ENCODE measurements at places on chromosomes 2 and 18.

DNA sequence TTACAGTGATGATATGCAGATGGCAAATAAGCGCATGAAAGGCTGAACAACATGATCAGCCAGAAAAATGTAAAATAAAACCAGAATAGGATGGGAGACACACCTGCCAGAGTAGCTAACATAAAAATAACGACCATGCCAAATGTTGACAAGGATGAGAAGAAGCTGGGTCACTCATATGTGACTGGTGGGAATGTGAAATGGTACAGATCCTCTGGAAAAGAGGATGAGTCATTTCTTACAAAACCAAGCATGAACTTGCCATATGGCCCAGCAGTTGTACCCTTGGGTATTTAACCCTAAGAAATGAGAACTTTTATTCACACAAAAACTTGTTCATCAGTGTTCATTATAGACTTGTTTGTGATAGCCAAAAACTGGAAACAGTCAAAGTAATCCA lies 143.8 kb downstream of the SH3BP4 start:
- no peak for DNase-seq

GRCh38 chr18:7590826-7591560 lies 23.9 kb downstream of the PTPRM start:
- DNase-seq, result no peak

- no peak for DNase-seq
Observed at GRCh38 chr2:239239607-239240413, 161.0 kb downstream of the HDAC4 start.

GRCh38 chr2:209121691-209122090 lies 302.2 kb upstream of the MAP2 start:
- DNase-seq, result no peak

DNA sequence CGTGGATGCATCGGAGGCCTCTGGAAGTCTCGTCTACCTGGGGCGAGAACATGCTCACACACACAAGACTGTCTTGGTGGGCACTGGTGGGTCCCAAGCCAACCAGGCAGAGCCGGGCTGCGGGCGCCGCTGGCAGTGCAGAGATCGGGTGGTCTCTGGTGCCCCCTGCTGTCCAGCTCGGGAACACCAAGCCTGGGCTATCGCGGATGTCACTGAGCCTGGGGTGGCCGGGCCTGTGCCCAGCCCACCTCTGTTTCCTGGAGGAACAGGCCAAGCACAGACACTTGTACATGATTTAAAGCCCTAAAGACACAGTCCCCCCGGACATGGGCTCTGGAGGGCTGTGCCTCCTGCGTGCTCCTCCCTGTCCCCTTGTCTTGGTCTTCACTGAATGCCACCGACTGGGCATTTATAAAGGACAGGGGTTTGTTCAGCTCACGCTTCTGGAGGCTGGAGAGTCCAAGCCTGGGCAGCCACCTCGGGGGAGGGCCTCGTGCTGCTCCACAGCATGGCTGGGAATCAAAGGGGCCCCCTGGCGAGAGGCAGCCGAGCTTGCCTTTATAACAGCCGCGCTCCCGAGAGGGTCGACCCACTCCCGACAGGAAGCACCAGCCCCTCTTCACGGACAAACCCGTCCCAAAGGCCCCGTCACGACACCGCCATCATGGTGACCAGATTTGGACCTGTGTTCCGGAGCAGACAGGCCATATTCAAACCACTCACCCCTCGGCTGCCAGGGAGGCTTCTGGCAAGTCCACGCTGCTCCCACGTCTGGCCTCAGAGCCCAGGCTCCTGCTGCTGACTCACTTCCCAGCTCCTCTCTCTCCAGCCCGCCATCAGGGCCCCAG lies 3.6 kb upstream of the OTOS start:
- peak; percentile 77 for DNase-seq

DNA sequence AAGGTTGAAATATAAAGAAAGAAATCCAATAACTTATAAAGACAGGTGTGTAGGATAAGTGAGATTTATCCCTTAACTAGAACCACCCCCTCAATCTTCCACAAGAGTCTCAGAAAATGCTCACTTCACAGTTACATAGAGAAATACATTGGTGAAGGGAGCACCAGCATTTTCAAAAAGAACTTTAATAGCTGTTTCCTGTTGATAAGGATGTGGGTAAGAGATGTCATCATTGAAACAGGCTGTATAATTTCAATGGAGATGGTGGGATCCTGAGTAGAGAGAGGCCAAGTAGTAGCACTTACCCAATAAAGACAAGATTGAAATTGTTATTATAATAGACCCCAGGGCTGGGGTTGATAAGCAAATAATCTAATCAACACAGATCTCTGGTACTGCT lies 162.2 kb upstream of the TACR1 start:
- no peak for DNase-seq

- DNase-seq, result no peak
Observed at GRCh38 chr2:160574468-160575140, 81.0 kb upstream of the RBMS1 start.

DNA sequence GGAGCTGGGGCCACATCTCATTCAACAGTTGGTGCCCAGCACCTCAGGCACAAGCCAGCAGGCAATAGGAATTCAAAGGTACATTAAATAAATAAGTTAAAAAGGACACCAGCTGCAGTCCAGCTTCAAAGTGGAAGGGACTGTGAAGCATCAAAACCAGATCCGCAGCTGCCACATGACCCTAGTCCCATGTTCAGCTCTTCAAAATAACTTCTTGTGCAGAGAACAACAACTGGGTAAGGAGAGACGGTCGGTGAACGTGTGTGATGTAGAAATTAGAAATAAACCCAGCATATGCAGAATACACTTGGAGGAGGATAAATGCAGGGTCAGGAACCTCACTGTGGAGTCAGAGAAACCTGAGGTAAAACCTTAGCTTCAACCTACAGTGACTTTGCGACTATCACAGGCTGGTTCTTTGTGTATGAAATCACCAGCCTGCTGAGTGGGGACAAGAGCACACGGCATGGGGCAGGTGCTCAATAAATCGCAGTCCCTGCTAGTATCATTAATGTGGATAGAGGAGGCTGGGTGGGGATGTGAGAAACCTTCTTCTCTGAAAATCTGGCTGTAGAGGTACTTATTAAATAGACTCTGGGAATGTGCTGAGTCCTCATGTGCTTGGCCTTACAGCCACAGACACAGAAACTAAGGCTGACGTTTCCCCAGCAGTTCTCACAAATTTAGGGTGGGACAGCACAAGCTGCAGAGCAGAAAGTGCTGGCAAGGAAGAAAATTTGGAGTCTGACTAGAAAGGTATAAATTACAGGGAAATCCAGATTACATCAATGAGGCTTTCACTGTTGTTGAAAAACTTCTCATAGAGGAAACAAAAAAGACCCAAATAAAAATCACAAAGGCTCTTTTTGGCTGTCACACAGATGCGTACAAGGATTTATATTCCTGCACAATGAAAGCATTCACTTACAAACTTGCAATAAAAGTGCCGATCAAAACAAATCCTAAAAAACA lies 20.7 kb downstream of the FBXO15 start:
- DNase-seq, result no peak

GRCh38 chr2:165499131-165499530 lies 29.6 kb downstream of the CSRNP3 start:
- no peak for DNase-seq

DNA sequence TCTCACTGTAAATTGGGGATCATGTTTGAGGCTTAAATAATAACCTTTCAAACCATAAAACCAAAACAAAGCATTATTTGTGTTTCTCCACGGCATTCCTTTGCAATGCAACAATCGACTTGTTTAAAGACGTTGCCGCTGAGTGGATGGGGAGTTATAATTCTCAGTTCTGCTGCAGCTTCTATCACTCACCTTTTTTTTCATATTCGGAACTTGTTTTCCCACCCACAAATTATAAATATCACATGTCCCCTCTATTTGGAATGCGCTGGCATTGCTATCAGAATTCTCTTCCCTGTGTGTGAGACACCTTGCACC lies 372.8 kb upstream of the SMIM21 start:
- DNase-seq, result no peak

DNA sequence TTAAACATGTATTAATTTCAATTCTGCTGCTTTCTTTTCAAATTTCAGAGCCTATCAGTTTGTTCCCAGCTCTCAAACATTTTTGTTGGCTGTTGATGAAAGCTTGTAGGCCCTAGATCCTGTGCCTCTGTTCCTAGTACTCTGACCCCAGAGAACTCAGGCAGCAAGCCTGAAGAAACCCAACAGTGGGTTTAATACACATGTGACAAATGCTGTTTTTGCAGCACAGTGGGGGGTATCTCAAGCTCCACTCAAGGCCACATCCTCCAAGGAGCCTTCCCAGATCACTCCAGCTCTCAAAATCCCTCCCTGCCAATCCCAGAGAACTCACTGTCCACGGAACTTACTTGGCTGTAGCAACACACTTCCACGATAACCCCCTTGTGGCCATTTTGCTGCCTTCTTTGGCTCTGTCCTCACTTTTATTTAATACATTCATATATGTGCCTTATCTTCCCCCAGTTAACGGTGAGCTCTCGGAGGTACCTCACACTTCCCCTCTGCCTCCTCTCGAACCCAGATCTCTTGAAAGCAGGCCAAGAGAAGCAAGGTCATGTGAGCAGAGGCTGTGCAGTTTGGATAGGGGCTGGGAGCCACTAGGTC lies 122.4 kb downstream of the TNS1 start:
- DNase-seq, result no peak

DNA sequence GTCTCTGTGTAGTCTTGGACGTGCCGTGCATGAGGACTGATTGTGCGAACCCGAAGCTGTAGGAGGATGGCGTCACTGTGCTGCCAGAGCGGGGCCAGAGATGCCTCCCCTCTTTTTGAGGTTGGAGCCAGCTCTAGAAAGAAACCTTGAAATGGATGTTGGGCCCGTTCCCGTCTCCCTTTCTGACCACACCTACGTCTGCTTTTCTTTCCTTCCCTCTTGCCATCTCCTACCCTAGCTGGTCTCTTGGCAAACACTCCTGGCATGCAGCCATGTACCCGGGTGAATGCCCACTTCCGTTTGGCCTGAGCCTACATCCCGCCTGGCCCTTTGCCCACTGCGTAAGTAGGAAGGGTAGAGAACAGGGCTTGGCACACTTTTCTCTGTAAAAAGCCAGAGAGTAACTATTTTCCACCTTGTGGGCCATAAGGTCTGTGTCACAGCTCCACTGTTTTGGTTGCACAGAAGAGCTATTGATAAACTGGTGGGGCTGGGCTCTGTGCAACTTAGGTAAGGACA lies 37.4 kb downstream of the SH3BP4 start:
- no peak for DNase-seq

DNA sequence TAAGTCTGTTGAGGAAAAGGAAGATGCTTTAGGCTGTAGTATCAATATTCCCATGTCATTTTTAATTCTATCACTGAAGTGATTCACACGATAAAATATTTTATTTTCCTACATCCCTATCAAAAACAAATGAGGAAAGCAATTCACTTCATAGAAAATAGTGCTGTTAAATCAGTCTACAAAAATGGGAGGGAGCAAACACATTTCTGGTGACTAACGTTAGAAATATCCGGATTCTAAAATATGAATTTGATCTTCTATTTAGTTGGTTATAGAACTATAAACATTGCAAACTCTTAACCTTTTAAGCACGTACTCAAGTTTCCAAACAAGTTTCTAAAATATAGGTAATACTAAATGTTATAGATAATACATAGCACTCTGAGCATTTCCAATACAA lies 20.8 kb downstream of the ATF2 start:
- DNase-seq, result no peak

DNA sequence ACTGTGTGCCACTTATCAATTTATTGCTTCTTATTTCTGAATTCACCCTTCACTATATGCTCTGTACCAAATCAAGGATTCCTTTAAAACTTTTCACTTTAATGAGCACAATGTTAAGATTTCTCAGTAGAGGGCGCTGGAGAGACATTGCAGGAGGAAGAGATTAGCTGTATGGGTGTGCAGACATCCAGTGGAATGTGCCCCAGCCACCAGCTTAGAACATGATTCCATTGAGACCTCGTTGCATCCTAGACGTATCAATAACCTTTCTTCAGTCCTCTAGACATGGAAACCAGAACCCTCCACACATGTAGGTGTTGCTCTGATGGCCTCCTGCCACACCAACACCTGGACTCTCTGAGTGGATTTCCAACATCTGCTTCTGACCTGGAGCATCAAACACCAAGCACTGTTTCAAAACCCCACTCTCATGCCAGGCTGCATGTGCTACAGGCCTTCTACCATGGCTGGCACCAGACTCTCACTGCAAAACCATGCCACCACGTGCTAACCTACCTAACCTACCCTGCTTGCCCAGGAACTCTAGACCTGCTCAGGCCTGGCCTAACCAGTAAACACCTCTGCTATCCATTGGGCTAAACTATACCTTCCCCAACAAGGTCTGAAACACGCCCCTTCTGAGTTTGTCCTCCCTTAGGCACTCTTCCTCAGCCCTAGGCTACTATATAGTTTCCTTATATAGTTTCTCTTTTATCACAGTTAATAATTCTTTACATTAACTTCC lies 633.2 kb upstream of the PKDCC start:
- no peak for DNase-seq

GRCh38 chr2:55011831-55012671 lies 38.2 kb downstream of the RTN4 start:
- no peak for DNase-seq

- no peak for DNase-seq
Observed at GRCh38 chr2:69304656-69305055, 82.4 kb downstream of the GFPT1 start.

GRCh38 chr2:119482481-119483394 lies 41.5 kb downstream of the SCTR start:
- DNase-seq, result no peak

DNA sequence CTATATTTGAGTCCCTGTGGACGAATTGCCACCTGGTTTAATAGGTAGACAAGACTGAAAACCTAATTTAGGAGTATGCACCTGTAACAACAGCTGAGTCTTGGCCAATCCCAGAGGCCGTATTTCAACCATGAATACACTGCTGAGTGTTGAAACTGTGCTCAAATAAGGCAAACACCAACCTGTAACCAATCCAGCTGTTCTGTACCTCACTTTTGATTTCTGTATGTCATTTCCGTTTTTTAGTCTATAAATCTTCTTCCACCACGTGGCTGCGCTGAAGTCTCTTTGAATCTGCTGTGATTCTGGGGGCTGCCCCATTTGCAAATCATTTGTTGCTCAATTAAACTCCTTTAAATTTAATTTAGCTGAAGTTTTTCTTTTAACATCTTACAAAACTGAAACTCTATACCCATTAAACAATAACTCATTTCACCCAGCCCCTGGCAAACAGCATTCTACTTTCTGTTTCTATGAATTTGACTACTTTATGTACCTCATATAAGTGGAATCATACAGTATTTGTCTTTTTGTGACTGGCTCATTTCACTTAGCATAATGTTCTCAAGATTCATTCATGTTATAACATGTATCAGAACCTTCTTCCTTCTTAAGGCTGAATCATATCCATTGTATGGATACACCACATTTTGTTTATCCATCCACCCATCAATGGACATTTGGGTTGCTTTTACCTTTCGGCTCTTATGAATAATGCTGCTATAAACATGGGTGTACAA lies 7.5 kb upstream of the YPEL5 start:
- DNase-seq, result no peak
